ENCODE measurements at places on chromosomes 5 and 9.

GRCh38 chr9:110337727-110338126 is at the start of gene TXNDC8:
TSS of gene TXNDC8 (minus strand) at chr9:110337863.
- DNase-seq = no peak

GRCh38 chr5:116572350-116573278 is 2.0 kb downstream of the SEMA6A start:
- DNase-seq = no peak

DNA sequence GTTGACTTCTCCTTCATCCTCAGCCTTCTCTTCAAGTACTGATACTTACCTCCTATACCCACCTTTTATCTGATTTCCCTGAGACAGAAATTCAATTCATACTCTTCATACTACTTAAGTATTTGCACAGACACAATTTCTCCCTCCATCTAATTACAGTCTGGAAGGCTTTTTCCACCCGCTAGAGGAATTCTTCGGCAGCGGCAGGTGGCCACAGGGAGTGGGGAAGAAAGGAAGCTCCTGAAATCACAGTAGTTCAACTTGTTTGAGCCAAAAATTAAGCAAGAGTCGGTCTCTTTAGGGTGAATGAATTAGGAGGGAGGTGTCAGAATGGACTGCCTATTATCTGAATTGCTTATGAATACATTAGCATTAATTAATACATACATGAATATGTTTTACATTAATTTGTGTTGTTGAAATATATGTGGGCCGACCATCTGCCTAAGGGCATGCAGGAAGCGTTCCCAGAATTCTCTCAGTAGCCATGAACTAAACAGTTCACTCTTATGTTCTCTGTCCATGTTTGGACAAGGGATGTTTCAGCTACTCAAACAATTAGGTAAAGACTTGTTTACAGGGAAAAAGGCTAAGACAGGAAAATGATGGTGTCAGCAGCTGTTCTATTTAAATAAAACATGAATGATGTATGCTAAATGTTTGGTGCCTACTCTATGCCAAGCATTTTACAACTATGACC is 101.4 kb upstream of the SMARCA2 start:
- DNase-seq = no peak

GRCh38 chr9:35728041-35728971 is 3.7 kb downstream of the TLN1 start:
- peak; percentile 91 for DNase-seq

GRCh38 chr9:98071737-98072136 is 15.2 kb downstream of the NANS start:
- no peak for DNase-seq

All from activated CD8-positive, alpha-beta memory T cell treated with anti-CD3 and anti-CD28 coated beads, Interleukin-2, amount 10 ng/mL, durations not matched to agents 7 days and 5 days (primary cell).